ENCODE measurements at places on chromosomes 3 and 15.

DNA sequence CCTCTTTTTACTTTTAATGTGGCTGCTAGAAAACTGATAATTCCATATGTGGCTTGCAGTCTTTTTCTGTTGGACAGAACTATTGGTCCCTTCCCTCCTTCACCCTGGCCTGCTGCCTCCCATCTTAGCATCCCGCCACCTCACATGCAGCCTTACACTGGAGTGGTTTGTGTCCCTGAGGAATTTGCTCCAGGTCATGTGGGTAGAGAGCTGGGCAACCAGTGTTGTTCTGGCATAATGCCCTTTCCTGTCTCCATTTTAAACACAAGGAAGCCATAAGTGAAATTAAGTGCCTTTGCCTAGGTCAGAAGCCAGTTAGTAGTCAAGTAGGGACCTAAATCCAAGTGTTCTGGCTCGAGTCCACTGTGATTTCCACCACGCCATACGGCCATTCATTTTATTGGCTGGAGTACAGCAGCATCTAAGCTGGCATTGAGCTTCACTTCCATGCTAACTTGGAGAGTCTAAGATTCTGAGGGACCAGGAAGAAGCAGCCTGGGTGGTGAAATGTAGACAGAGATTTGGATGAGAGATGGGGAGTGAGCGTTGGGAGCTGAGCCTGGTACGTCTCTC lies 46.0 kb upstream of the PLXNA1 start:
- no peak for DNase-seq

DNA sequence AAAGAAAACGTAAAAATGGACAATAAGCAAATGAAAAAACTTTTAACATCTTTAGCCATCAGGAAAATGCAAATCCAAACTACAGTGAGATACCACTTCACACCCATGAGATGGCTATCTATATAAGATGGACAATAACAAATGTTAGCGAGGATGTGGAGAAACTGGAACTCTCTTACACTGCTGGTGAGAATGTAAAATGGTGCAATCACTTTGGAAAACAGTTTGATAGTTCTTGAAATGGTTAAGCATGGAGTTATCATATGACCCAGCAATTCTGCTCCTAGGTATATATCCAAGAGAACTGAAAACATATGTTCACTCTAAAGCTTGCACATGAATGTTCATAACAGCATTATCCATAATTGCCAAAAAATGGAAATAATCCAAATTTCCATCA lies 21.3 kb upstream of the TEX9 start:
- DNase-seq: no peak

GRCh38 chr3:134312873-134313846 lies 61.1 kb downstream of the AMOTL2 start:
- DNase-seq: no peak

GRCh38 chr3:39327053-39327745 lies 2.3 kb upstream of the CCR8 start:
- no peak for DNase-seq

GRCh38 chr3:64331605-64332004 lies 106.3 kb upstream of the PRICKLE2 start:
- DNase-seq: no peak

- DNase-seq: no peak
Measured at GRCh38 chr3:171695426-171695825, 114.9 kb downstream of the PLD1 start.

- DNase-seq: no peak
Measured at GRCh38 chr3:33716227-33716626, 1.8 kb downstream of the CLASP2 start.

DNA sequence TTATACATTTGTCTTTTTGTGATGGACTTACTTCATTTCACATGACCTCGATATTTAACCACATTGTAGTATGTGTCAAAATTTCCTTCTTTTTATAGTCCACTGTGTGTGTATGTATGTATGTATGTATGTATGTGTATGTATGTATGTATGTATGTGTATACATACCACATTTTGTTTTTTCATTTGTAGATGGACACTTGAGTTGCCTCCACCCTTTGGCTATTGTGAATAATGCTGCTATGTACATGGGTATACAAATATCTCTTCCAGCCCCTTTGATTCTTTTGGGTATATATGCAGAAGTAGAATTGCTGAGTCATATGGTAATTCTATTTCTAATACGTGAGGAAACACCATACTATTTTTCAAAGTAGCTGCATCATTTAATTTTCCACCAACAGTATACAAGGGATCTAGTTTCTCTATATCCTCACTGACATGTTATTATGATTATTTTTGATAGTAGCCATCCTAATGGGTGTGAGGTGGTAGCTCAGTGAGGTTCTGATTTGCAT lies 228.2 kb downstream of the OPA1 start:
- no peak for DNase-seq

DNA sequence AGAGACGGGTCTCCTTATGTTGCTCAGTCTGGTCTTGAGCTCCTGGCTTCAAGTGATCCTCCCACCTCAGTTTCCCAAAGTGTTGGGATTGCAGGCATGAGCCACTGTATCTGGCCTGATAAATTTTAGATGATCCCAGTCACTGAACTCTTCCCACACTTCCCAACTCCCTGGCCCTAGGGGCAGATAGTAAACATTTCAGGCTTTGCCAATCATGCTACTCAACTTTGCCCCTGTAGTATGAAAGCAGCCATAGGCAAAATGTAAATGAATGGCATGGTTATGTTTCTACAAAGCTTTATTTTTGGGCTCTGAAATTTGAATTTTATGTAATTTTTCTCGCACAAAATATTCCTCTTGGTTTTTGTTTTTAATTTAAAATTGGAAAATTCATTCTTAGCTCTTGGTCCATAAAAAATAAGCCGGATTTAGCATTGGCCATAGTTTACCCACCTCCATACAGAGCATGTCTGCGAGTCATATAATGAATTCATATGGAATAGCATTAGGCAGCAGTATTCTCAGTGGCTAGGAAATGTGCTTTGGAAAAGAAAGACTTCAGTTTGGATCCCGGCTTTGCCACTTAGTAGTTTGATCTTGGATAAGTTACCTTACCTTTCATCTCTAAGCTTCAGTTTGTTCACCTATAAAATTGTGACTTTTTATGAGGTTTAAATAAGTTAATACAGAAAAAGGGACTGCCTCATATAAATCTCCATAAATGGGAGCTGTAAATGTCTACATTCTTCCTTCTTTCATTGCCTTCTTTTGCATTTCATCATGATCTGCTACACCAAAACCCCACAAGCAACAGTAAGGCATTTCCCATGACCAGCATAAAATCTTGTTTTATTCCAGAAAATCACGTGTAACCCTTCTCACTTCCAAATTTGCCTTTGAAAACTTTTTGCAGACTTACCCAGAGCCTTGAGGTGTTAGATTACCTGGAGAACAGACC lies 360.3 kb upstream of the TPM1 start:
- DNase-seq: no peak

DNA sequence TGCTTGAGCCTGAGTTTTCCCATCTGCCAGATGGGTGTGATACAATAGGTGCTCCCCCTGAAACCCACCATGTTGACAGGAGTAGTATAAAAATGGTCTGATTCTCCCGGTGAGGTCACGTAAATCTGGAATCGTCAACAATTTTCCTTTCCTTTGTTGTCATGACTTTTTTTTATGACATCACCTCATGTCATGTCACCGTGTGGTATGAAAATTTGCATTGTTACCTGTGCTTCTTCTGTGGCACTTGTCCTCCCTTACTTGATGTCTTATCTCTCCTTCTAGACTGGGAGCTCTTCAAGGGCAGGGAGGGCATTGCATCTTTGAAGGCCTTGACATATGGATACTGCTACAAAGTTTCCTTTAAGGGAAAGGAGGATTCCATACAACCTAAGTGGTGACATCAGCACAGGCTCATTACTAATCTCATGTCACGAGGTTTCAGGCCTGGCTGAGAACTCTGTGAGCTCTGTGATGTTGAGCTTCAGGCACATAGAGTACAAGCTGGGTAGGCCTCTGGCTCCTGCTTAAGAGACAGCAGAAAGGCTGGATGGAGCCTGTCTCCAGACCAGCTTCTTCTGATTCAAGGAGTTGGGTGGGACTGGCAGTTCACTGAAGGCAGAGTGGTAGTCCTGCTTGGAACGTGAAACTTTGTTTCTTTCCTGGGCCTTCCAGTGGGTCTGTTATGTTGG lies 66.3 kb downstream of the LPP start:
- DNase-seq: no peak

DNA sequence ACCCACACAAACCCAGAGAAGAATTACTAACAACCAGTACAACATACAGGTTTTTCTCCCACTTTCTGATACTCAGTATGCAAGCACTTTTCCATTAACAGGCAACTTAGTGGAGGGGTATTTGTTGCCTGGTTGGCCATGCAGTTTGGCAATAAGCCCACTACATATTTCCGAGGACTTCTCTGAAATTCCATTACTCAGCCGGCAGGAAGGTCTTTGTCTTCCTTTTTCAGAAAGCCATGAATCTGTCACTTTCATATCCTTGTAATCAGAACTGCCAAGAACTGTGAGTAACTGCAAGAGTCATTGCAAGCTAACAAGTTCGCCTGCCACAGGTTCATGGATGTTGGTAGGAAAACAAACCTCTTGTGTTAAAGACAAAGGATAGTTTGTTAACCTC lies 422.3 kb upstream of the ROBO1 start:
- DNase-seq: no peak

DNA sequence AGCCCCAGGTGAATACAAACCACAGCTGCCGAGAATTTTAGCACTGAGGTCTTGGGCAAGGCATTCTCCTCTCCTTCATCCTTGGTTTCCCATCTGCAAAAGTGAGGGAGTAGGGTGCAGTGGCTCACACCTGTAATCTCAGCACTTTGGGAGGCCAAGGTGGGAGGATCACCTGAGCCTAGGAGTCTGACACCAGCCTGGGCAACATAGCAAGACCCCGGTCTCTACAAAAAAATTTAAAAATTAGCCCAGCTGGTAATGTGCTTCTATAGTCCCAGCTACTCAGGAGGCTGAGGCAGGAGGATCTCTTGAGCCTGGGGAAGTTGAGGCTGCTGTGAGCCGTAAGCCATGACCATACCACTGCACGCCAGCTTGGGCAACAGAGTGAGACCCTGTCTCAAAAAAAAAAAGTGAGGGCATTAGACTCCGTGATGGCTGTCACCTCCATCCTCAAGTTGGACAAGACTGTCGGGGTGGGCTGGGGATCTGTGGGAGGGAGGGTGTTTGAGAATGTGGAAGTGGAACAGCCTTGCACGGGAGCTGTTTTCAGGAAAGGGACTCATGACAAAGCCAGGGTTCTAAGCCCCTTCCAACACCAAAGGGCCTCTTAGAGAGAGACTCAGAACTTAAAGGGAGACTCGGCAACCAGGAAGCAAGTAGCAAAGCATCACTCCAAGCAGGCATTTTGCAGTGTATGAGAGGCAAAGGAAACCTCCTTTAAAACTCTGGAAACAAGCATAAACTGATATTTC lies 46.0 kb upstream of the FURIN start:
- no peak for DNase-seq

GRCh38 chr15:61031532-61031931 lies 197.6 kb downstream of the RORA start:
- no peak for DNase-seq

GRCh38 chr15:74422652-74423430 lies 10.9 kb downstream of the SEMA7A start:
- no peak for DNase-seq

- DNase-seq: no peak
Measured at GRCh38 chr3:149848238-149848637, 35.2 kb downstream of the RNF13 start.

DNA sequence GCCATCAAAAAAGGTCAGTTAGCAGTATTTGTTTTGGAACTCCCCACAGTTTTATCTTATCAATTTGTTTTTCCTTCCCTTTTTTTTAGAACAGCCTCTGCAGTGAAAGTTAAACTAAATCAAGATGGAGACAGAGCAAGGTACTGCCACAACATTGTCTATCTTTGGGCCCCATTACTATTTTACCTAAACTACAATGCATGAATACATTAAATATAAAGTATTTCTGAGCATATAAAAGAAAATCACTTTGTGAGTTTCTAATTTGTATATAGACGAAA lies 139.5 kb downstream of the MEIS2 start:
- DNase-seq: no peak

- no peak for DNase-seq
Measured at GRCh38 chr15:87477737-87478686, 778.5 kb downstream of the NTRK3 start.

GRCh38 chr3:108099244-108099643 lies 8.4 kb upstream of the CD47 start:
- no peak for DNase-seq

- no peak for DNase-seq
Measured at GRCh38 chr3:98817547-98818041, 54.5 kb downstream of the ST3GAL6 start.

- no peak for DNase-seq
Measured at GRCh38 chr3:32424581-32425250, 33.1 kb downstream of the CMTM7 start.

DNA sequence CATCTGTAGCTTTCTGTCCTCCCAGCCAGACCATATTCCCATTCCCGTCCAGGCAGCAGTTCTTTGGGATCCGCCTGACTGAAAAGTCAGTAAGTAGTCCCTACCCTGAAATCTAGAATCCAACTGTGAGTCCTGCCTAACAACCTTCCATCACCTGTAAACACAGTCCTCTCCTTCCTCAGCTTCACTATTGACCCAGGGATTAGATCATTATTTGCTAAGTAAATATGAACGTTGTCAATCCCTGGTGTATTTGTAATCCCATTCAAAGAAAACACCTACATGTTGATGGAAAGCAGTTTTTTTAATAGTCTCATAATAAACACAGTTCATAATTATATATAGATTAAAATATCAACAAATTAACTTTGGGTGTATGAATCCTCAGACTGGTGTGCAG lies 732 bp downstream of the SAXO2 start:
- no peak for DNase-seq

- no peak for DNase-seq
Measured at GRCh38 chr3:85258819-85259218, 300.0 kb downstream of the CADM2 start.

DNA sequence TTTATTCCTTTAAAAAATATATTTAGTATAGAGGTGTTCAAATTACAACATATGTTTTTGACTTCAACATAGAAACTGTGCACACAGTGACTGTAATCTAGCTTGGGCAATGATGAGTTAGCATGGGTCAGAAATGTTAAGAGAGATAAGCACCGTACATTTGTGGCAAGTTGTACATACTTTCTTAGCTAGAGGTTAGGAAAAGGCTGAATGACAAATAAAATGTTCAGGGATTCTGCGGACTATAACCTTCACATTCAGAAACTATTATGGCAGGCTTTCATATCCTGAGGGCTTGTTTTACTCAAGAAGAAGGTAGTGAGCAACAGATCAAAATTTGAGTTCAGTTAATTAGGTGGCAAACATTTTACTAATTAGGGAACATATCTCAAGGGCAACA lies 379.7 kb upstream of the EPHA6 start:
- DNase-seq: no peak

- DNase-seq: no peak
Measured at GRCh38 chr3:51948016-51948580, 5.9 kb downstream of the PARP3 start.
